NCI-H1092 treated with DMSO at 0.1 percent for 48 hours (cell line): ENCODE measurements at places on chromosomes 16 and 17.

GRCh38 chr17:75270966-75271232, at the start of gene MIF4GD:
TSS of gene MIF4GD (minus strand) at chr17:75271231. CDS start at chr17:75270195, 1,036 bp downstream.
- DNase-seq = no peak

GRCh38 chr17:27631411-27631760, 398 bp downstream of the LGALS9 start:
- DNase-seq = no peak

DNA sequence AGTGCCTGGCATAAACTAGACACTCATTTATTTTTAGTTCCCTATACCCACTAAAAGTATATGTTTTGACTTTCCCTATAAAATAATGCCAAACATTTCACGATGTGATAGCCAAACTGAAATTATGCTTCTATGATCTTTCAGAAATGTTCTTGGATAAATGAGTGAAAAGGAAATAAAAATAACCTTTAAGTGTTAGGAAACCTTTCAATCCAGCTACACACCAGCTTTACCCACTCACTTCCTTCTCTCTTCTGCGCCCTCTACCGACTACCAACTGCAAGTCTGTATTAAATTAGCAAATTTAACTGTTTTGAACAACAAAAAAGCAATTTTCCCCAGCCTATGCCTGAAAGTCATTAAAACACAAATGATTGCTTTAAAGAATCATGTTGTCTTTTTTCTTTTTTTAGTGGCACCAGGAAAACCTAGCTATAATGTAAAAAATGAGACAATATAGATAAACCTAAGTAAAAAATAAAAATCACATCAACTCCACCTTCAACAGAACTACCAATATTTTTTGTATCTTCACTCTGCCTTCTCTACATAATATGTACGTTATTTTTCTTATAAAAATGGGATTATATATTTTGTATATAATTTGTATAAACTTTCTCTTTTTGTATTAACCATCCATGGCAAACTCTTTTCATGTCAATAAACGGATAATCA, 13.2 kb upstream of the TMEM100 start:
- no peak for DNase-seq

- no peak for DNase-seq
Measured at GRCh38 chr17:4407216-4407615, 26.5 kb upstream of the SPNS3 start.

DNA sequence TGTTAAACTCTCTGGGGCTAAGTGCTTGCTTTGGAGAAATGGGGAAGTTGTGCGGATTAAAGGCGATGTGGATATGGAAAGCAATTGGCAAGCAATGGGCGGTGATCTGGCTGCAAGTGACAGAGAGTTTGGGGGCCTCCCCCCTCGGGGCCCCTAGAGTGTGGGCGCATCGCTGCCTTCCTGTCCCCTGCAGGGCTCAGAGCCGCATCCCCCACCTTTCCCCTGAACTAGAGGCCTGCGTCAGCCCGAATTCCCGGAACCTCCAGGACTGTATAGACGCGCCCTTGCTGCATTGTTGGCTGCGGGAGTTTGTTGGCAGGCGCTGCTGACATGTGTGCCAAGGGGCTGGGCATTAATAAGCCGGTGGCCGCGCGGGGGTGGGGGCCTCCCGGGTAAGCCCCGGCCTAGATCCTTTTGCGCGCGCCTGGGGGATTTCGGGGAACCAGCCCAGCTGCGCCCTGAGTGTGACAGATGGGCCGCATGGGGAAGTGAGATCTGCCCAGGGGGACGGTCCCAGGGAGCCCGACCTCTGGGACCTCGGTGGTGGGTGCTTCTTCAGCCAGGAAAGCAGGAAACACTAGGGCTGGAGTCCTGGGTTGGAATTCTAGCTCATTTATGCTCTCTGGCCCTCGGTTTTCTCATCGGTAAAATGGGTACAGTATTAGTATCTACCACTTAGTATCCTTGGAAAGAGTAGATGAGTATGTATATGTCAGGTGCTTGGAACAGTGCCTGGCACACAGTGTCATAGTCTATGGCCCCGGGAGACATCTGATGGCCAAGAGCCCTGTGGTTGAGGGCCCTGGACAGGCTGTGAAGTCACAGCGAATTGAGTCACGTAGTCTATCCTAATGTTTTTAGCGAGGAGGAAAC, 1.0 kb downstream of the EEF2K start:
- peak; percentile 76 for DNase-seq

DNA sequence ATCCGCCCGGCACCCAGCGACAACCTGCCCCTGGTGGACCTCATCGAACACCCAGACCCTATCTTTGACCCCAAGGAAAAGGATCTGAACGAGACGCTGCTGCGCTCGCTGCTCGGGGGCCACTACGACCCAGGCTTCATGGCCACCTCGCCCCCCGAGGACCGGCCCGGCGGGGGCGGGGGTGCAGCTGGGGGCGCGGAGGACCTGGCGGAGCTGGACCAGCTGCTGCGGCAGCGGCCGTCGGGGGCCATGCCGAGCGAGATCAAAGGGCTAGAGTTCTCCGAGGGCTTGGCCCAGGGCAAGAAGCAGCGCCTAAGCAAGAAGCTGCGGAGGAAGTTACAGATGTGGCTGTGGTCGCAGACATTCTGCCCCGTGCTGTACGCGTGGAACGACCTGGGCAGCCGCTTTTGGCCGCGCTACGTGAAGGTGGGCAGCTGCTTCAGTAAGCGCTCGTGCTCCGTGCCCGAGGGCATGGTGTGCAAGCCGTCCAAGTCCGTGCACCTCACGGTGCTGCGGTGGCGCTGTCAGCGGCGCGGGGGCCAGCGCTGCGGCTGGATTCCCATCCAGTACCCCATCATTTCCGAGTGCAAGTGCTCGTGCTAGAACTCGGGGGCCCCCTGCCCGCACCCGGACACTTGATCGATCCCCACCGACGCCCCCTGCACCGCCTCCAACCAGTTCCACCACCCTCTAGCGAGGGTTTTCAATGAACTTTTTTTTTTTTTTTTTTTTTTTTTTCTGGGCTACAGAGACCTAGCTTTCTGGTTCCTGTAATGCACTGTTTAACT, 1.0 kb downstream of the NOG start:
- no peak for DNase-seq

GRCh38 chr16:49419006-49419405, 45.4 kb downstream of the C16orf78 start:
- DNase-seq = no peak

- no peak for DNase-seq
Measured at GRCh38 chr17:77893144-77894044, 65.1 kb upstream of the TNRC6C start.

- no peak for DNase-seq
Measured at GRCh38 chr16:88818575-88818874, 6.8 kb upstream of the APRT start.

GRCh38 chr17:78351449-78352006, 8.3 kb downstream of the SOCS3 start:
- DNase-seq = no peak

GRCh38 chr16:85577899-85578598, 35.1 kb upstream of the GSE1 start:
- no peak for DNase-seq

DNA sequence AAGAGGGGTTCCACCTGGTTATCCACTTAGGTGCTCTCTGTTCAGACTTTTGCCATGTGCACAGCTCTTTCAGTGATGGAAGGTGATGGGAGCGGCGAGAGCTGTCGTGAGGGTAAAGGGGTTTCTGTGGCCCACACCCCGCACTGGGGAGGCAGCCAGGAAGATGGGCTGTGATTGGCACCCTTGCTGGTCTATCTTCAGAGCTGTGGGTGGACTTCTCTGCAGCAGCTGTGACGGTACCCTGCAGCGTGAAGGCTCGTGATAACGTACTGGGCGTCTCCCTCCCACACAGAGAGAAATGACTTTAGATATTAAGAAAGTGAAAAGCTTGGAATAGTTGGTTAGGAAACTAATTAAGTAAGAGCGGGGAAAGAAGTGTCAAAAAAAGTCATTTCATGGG, 45.8 kb downstream of the MPRIP start:
- DNase-seq = no peak

DNA sequence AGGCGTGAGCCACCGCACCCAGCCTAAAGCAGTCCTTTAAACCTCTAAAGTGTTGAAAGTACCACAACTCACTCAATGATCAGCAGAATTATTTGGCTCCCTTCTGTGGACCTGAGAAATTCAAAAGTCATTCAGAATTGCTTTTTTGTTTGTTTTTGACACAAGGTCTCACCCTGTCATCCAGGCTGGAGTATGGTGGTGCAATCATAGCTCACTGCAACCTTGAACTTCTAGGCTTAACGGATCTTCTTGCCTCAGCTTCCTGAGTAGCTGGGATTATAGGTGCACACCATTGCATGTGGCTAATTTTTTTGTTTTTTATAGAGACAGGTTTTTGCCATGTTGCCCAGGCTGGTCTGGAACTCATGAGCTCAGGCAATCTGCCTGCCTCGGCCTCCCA, 44.3 kb downstream of the TRAF4 start:
- DNase-seq = no peak

DNA sequence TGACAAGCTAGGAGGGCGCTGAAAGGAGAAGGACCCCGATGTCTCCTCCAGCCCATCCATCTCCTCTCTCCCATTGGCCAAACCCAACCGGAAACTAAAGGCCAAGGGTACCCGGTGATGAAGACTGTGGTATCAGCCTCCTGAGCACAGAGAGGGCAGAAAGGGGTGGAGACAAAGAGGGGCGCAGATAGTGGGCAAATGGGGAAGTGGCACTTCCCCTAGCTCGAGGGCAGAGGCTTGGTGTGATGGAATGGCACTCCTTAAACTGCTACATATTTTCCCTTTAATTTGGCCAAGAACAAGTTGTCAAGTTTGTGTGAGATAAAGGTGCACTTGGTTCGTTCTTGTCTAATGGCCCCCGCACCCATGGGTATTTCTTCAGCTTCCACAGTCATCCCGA, 27.8 kb downstream of the IL4R start:
- DNase-seq = no peak
